ENCODE measurements at places on chromosomes 1 and 21.

DNA sequence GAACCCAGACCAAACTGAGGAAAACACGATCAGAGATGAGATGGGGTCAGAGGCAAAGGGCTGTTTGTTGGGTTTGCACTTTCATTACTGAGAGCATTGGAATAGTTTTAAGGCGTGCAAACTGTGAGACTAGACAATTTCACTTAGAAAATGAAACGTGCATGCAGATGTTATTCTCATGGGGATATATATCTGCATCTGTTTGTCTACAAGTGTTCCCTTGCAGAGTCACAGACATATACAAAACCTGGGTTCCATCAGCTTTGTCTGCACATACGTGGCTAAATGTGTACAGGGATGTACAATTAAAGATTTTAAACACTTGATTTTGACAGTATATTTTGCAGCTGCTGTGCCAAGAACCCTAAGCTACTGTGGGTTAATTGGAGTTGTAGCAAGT, 355.4 kb downstream of the KIF26B start:
- DNase-seq, result no peak

GRCh38 chr1:201619513-201619912, 80.6 kb downstream of the NAV1 start:
- DNase-seq, result no peak

DNA sequence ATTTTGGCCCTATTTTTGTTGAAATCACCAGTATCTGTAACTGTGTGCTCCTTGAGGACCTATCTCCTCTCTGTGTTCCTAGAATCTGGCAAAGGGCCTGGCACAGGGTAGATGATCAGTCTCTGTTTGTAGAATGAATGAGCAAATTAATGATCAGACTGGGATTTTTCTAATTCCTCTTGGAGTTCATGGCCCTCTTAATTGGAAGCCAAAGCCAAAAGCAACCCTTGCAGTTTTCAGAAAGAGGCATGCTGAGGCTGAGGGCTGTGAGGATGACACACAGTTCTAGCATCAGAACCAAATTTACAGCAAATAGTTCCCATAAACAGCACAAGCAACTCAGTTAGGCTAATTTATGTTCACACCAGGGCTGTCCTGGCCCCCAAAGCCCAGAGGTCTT, 111.1 kb upstream of the BEND5 start:
- no peak for DNase-seq

- DNase-seq, result no peak
Measured at GRCh38 chr1:227897704-227898438, 49.9 kb downstream of the WNT9A start.

GRCh38 chr1:194159941-194160340, 973.5 kb upstream of the B3GALT2 start:
- DNase-seq, result no peak

DNA sequence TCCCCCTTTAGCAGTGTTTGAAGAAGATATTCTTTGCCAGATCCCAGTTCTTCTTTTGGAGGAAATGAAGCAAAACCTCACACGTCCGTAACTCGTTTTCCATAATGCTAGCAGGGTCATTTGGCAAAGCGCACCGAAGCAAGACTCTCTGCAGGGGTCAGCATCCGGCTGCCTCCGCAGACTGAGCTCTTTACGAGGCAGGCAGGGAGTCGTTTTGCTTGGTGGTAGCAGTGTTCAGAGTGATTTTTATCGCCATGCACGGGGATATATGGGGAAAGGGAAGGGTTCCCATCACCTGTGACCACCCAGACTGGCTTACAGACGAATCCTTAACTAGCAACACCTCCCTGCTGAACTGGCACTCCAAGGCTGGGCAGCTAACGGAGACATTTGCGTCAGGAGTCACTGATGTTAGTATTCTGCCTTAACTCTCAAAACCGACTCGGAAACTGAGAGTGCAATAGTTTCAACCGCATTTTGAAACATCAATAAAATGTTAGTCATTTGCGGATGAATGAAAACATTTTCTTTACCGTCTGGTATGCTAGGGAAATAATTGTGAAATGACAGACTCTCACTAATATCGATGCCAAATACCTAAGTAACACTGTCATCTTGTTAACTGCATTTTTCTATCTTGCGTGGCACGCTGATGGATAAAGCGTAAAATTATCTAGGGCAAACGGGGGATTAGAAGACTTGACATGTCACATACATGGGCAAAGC, 2.2 kb upstream of the NEGR1 start:
- DNase-seq, result peak; percentile 51

- no peak for DNase-seq
Measured at GRCh38 chr1:152855661-152856060, 4.1 kb upstream of the LCE7A start.

GRCh38 chr1:116899529-116899928, 10.2 kb upstream of the PTGFRN start:
- DNase-seq, result no peak

DNA sequence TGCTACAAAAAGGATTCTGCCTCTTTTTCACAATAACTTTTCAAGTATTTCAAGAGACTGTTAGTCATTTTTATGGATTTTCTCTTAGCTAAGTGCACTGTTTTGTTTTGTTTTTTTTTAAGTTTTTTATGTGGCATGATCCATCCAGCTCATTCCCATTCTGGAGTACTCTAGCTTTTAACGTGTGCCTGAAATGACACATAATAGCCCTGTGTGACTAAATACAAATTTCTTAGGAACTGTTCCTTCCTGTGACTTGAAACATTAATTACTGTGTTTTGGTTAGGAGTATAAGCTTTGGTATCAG, 143.9 kb downstream of the HS2ST1 start:
- no peak for DNase-seq

- peak; percentile 8 for DNase-seq
Measured at GRCh38 chr1:185939142-185939541, 205.0 kb downstream of the HMCN1 start.

DNA sequence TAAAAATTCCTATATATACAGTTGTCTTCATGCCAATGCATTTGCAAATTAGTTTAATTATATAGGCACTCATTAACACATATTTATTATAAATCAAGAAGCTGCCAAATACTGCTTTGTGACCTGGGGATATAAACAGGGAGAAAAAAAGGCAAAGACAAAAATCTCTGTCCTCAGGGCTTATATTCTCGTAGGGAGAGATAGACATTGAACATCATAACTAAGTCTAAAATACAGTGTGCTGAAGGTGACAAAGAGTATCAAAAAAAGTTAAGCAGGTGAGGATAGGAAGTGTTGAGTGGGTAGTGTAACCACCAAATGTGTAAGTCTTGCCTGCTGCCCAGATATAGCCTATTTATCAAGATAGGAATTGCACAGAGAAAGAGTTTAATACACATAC, 40.7 kb upstream of the LYPLAL1 start:
- no peak for DNase-seq

DNA sequence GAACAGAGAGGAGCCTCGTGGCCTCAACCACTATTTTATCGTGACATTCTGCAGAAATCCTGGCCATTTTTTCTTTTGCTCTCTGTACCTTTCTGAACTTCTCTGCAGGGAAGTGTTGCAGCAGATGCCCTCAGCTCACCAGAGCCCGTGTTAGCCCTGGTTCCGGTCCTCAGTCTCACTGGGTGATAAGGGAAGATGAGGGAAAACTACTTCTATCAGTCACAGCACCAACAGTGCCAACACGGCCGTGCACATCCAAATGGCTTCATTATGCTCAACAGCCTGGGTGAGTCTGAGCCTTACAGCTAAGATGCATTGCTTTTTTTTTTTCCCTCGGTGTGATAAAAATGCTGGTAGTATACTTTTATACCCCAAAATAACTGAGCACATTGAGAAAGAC, 93.0 kb downstream of the KIF26B start:
- DNase-seq, result no peak

- DNase-seq, result no peak
Measured at GRCh38 chr1:82090104-82090503, 289.4 kb downstream of the ADGRL2 start.

- no peak for DNase-seq
Measured at GRCh38 chr1:73556270-73556669, 641.7 kb downstream of the LRRIQ3 start.

- DNase-seq, result no peak
Measured at GRCh38 chr1:39635205-39635870, 4.1 kb downstream of the HEYL start.

GRCh38 chr1:167460836-167461235, 57.5 kb downstream of the CD247 start:
- no peak for DNase-seq

DNA sequence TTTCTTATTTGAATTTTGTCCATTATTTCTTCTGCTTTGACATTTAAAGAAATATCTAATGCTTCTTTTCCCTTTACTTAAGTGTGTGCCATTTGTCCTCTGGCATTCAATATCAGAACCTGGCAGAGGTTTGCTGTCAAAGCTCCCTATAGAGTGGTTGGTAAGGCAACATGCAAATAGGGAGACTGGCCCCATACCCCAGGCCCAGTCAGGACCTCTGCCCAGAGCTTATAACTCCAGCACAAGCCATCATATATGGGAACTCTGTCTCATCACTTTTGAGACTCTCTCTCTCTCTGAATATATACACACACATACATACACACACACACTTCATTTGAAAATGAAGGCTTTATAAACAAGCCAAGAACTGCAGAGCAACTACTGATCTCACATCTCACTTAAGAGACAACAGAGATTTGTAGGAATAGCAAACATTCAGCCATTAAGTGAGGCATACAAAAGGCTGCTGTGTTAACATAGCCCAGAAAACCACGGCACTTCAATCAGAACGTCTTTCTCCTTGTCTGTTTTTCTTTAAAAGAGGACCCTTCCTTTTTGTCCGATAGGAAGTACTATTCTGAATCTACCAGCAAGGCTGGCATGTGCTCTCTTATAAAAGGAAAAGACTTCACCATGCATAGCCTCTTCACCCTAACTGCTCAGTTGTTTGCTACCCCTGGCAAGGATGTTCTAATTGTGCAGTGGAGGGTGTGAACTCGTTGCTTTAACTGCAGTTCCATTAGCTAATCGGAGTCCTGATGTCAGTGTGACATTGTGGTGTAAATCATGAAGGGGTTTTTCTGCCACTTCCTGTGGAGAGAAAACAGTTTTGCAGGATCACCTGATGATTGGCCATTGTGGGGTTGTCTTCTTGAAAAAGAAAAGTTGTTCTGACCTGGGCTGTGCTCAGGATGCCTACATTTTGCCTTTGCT, 101.7 kb downstream of the NR5A2 start:
- DNase-seq, result no peak

DNA sequence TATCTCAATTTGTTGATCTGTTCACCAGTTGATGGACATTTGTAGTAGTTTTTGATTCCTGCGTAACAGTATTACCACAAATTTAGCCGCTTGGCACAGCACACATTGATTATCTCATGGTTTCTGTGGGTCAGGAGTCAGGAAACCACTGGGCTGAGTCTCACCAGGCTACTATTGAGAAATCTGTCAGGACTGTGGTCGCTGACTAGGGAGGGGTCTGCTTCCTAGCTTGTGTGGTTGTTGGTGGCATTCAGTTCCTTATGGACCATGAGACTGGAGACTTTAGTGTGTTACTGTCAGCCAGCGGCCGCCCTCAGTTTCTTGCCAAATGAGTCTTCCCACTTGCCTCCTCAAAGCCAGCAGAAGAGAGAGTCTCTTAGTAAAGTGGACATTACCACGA, 9.8 kb downstream of the PEX14 start:
- no peak for DNase-seq

- DNase-seq, result no peak
Measured at GRCh38 chr21:45763074-45763473, 119.5 kb downstream of the PCBP3 start.

DNA sequence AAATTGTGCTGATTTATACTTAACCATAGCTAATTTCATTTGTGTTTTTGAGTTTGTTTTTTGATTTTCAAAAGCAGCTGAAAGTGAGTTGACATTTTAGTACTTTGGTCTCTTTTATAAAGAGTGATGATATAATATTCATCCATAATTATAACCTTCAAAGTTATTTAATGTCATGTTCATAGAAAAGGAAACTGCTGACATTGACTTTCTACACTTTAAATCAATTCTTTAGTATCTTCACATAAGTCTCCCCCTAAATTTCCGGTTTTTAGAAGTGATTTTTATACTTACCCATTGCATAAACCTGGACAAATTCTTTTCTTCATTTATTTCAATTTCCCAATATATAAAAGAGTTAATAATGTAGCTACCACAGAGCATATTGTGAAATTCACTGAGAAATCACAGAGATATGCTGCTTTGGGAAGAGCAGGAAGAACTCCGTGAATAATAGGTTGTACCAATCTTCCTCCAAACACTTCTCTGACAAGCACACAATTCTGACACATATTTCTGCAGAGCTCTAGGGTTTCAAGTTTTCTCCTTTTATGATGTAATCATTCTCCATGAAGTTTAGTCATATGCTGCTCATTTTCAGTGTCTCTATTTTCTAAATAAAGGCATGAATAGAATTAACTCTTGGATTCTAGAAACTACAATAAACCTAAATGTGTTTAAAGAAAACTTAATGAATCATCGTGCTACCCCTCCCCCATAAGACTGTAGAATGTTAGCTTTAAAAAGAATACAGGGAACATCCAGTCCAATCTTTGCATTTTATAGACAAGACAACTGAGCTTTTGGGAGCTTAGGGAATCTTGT, 25.6 kb upstream of the CDC42BPA start:
- no peak for DNase-seq

GRCh38 chr1:110118636-110119396, 6.6 kb downstream of the UBL4B start:
- DNase-seq, result no peak

GRCh38 chr1:167666416-167666815, 36.4 kb downstream of the RCSD1 start:
- DNase-seq, result no peak

- no peak for DNase-seq
Measured at GRCh38 chr21:28922368-28922767, 70.3 kb downstream of the LTN1 start.

DNA sequence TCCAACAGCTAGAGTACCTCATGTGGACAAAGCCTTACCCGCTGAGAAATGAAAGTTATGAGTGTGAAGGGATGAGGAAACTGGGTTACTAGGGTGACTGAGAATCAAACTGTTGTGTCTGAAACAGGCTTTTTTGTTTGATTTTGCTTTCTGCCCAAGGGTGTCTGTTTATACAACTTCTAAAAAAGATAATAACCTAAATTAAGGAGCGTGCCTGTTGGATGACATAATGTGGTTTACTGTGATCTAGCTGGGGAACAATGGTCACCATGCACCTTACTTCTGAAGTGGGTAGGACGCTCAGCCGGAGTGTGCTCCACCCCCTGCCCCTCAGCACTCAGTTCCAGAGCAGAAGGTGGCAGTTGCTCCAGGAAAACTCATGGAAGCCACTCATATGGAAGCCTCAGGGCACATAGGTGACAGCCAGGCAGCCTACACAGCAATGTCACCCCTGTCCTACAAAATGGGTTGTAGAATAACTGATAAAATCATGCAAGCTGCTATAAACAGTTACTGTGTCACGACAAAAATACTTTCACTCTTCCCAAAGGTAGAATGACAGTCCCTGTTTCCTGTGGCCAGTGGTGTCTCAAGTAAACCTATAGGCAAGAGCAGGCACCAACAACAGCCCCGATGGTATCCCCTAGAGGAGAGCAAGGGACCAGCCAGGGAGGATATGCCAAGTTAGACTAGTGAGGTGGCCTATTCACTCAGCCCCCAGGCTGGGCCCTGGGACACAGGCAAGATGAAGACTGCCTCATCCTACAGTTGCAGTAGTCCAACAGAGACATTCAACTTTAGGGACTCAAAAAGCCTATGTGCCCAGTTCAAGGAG, 29.3 kb downstream of the SIPA1L2 start:
- no peak for DNase-seq

Measured in HAP-1 (cell line).